ENCODE measurements at places on chromosomes 5 and 9.

DNA sequence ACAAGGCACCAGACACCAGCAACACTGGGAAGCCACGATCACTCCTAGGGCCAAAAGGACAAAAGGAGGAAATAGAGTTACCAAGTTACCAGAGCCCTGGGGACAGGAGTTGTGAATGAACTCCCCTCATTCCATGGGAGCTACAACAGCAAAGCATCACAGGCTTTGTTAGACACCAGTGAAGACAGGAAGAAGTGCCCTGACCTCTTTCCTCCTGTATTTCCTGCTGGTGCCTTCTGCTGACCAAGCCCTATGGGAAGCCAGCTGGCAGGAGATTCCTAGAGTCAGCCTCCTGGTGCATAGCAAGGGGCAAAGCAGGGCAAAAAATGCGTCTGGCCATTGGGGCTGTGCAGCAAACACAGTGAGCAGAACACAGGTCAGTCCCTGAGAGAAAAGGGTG lies 374.7 kb downstream of the ZSWIM6 start:
- DNase-seq, result no peak

DNA sequence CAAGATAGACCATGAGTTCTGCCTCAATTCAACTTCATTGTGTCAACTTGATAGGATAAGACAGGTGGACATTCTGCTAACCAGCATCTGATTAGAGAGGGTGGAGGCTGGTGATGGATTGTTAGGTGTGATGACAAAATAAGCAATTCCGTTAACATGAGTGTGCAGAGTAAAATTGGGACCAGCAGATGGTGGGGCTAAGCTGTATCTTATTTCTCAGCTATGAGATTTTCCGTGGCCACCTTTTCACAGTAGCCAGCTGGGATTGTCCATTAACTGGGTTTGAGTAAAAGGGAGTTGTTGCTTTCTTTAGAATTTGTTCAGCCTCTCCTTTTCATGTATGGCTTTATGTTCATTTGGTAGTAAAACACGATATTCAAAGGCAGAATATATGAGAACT lies 28.8 kb upstream of the TAL2 start:
- DNase-seq, result no peak

DNA sequence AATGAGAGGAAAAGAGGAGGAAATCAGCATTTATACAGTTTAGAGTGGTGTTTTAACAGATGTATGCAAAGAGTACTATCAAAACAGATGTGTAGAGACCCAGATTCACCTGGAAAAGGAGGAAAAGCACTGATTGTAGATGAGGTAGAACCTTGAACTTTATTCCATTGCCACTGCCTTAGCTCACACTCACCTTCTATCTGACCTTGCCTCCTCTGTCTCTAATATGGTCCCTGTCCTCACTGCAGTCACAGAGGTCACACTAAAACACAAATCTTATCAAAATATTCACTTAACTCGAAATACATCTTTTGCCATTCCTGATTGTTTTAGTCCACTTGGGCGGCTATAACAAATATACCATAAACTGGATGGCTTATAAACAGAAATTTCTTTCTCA lies 7.0 kb downstream of the GIN1 start:
- no peak for DNase-seq

- DNase-seq, result no peak
Measured at GRCh38 chr5:31225118-31225517, 31.6 kb downstream of the CDH6 start.

- peak; percentile 33 for DNase-seq
Measured at GRCh38 chr9:16207161-16207560, 654.3 kb downstream of the CCDC171 start.

GRCh38 chr9:34332076-34332964 lies 3.0 kb downstream of the NUDT2 start:
- peak; percentile 39 for DNase-seq

GRCh38 chr5:34698754-34699153 lies 42.6 kb downstream of the RAI14 start:
- DNase-seq, result no peak

DNA sequence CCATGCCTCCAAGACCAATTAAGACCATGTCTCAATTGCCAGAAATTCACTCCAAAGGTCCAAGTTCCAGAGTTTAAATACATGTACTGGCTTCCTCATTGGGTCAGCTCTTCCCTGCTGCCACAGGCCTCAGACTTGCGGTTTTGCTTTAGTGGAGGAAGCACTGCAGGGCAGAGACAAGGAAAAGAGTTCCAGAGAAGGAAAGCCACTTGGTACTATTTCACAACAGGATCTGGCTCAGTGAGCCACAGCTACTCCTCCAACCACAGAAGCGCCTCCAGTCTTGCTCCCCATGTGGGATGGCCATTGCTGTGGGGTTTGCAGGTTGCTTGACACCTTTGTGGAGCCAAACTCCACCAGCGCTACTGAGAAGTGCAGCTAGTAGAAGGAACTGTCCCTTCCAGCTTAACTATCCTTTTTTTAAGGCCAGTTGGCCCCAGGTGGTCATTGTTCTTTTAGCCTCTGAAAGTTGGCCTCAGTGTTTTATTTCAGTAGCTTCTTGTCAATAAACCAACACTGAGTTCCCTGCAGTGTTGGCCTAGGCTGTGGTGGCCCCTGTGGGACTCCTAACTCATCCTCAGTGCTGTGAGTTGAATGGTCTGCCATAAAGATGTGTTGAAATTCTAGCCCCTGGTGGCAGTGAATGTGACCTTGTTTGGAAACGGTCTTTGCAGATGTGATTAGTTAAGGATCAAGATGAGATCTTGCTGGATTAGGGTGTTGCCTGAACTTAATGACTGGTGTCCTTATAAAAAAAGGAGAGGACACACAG lies 93.7 kb upstream of the DAP start:
- no peak for DNase-seq

GRCh38 chr5:139684881-139685749 lies 37.0 kb downstream of the CXXC5 start:
- no peak for DNase-seq

DNA sequence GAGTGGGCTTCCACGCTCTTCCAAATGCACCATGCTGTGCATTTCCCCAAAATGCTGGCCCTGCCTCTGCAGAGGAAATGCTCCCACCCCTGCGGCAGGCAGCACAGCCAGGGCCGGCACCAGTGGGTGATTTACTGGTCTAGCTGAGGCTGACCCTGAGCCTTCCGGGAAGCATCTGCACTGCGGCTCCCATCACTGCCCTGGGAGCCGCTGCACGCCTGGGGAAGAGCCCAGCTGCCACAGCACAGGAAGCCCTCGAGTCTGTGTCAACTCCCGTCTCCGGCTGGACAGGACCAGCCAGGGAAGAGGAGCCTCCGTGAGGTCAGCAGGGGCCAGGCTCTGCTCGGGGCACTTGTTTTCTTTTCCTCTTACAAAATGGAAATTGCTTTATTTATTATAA lies 25.1 kb upstream of the EEIG1 start:
- DNase-seq, result peak; percentile 26
